GM12878 (cell line): ENCODE measurements at places on chromosomes 16 and 17. TPM values are rescaled to one million over a fixed set of nuclear protein-coding genes. Genes with fewer than 3 reads are reported as not detected.
A peak's percentile ranks its signal among the peaks of the same experiment; 100 is the strongest.

DNA sequence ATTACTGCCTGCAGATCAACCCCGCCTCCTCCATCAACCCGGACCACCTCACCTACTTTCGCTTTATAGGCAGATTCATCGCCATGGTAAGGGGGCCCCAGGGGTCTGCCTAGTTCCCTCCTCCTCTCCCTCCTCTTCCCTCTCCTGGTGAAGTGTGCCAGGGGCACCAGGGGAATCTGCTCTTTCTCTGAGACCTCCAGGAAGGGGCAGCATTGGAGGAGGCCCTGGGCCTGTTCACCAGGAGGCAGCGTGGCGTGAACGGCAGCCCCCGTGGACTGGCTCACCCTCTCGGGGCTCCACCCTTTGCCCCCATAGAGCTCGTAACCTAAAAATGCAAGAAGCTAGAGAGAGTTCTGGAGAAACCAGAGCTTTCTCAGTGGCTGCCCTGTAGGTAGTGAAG is 17.1 kb upstream of the CLEC18A start:
- DNase-seq, result no peak

- no peak for DNase-seq
Observed at GRCh38 chr17:73142872-73143381, 21.9 kb upstream of the SSTR2 start.

GRCh38 chr17:63766754-63767153 is 6.6 kb downstream of the CCDC47 start:
- no peak for DNase-seq

DNA sequence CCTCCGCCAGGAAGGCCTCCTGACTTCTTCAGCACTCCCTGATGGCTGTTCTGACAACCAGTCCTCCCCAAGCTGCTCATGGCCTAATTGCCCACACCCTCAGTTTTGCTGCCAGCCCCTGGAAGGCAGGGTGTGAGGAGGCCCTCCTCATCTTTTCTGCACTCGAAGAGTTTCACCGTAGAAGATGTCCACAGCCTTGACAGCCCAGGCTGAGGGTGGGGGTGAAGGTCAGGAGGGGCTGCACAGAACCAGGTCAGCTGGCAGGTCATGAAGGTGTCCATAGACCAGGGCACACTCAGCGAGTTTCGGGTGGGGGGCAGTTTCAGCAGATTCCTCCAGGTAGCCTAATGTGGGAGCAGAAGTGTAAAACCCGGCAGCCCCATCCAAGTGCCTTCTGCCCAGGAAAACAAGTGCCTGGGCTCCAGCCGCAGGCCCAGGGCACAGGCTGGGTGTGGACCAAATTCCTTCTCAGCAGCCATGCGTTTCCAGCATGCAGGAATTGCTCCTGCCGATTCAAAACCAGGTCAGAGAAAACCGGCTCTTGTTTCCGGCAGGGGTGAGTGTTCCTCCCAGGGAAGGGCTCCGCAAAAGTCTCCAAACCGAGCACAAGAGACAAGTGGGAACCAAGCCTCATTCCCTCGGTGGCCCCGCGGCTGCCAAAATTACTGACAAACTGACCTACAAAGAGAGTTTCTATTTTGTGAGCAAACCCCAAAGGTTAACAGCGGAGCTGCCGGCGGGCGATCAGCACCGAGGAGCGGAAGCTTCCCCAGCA is 228.8 kb downstream of the C16orf78 start:
- no peak for DNase-seq

DNA sequence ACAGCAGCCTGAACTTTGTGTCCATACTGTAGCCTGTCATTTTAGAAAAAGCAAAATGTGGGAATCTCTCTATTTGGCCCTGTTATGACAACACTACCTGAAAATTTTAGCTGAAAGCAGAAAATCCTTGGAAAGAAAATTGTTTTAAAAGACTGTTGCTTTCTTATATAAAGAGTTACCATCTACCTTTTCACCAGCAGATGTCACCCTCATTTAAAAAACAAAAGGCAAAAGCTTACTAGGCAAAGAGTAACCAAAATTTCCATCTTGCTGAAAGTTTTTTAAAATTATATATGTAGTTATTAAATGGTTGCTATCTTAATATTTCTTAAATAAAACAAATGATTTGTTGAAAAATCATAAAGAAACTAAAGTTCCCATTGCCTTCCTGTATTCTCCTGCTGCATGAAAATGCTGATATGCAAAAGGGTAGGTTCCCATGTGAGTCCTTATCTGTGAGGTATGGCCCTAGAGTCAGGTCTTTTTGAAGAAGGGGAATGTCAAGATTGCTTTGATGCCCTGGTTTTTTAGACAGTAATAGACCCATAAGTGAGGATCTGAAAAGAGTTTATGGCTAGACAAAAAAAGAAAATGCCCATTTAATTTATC is 61.0 kb downstream of the TNRC6C start:
- peak; percentile 9 for DNase-seq

- DNase-seq, result no peak
Observed at GRCh38 chr17:8223356-8224126, 13.2 kb upstream of the AURKB start.

DNA sequence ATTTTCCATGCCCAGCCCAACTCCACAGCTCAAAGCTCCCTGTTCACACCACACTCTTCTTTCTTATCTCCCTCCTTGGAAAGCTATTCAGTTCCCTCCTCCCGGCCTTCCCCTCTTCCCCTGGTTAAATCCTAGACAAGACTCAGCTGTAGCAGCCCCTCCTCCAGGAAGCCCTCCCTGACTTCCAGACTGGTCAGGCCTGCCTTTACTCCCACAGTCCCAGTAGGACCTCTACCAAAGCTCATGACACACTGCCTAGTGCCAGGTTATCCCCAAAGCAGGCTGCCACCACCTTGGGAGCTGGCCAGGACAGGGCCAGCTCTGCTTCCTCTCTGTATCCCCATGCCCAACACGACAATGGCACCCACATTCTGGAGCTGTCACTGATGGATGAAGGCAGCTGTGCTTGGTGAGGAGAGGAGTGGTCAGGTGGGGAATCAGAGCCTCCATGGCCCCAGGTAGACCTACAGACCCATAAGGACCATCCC is 50.0 kb downstream of the BEAN1 start:
- no peak for DNase-seq

GRCh38 chr17:76253841-76254240 is 11.3 kb upstream of the UBALD2 start:
- no peak for DNase-seq

DNA sequence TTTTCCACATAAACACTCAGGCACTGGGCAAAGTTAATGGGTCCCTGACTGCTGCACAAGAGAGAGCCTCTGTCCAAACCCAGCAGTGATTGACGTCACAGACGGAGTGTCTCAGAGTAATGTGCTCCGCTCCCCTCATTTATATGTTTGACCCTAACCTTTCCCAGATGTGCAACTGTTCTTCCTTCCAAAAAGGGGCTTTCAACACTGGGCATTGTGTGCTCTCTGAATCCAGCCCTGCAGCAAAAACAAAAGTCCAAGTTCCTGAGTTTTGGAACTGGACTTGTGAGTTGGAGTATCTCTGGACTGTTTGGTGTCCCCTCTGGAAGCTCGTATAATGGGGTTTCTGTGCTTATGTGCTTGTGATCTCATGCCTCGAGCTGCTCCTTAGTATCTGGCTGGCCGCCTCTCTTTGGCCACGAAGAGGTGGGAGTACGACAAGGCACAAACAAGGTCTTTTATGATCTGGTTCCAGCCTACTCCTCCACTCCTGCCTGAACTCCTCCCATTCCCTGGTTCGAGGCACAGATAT is 76.4 kb upstream of the SMIM36 start:
- DNase-seq, result no peak

GRCh38 chr17:40026816-40027613 is 11.8 kb downstream of the CSF3 start:
- peak; percentile 12 for DNase-seq

BPTF gene
- 18.8 and 19.4 TPM in 2 replicates for polyA plus RNA-seq

CD19 gene
- polyA plus RNA-seq, result 106 and 114 TPM in 2 replicates

ARL5C gene
- not detected in 2 replicates for polyA plus RNA-seq

IL34 gene
- polyA plus RNA-seq, result not detected in 2 replicates

DPEP2 gene
- polyA plus RNA-seq, result 3.0 and 4.0 TPM in 2 replicates

PLEKHM1 gene
- polyA plus RNA-seq, result 11.0 and 12.0 TPM in 2 replicates

TP53TG3 gene
- polyA plus RNA-seq, result not detected in 2 replicates

KRT26 gene
- not detected in 2 replicates for polyA plus RNA-seq

OR3A2 gene
- polyA plus RNA-seq, result not detected in 2 replicates

HES7 gene
- not detected in 2 replicates for polyA plus RNA-seq
